ENCODE measurements at places on chromosomes 1 and 21.

- DNase-seq, result peak; percentile 37
These were observed 115.8 kb upstream of the ZNF678 start for GRCh38 chr1:227447531-227447990.

DNA sequence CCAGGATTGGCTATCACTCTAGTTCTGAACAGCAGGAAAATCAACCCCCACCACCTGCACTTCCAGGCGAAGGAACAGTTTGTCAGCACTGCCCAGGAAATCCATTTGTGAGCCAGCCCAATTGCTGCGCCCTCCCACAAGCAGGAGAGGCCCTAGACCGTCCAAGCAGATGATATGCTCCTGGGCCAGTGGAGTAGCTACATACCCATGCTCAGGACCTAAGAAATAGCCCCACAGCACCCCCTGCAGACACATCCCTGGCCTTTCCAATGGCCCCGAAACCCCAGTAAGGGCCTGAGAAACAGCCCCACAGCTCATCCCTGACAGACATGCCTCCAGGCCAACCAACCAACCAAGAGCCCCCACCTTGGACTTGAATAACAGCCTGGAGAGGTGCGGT, 111.5 kb upstream of the ZC3H11B start:
- no peak for DNase-seq

- DNase-seq, result no peak
These were observed 228.1 kb upstream of the CAMK1G start for GRCh38 chr1:209355415-209355814.

DNA sequence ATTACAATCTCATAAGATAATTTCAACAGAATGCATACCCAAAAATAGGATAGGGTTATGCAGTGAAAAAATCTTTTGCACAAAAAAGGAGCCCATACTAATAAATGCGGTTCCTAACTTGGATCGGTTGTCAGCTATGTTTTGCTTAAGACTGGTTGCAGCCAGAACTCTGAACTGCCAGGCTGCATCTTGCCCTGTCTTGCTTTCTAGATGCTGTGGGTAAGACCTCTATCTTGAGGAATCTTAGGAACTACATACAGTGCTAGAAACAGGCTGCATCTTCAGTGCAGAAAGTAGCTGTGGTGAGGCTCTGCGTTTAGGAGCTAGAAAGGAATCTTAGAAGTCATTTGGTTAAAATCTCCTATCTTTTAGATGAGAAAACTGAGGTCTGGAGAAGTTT, 45.6 kb upstream of the PLA2G4A start:
- DNase-seq, result no peak

GRCh38 chr1:197198911-197199310, 52.4 kb upstream of the ASPM start:
- no peak for DNase-seq

DNA sequence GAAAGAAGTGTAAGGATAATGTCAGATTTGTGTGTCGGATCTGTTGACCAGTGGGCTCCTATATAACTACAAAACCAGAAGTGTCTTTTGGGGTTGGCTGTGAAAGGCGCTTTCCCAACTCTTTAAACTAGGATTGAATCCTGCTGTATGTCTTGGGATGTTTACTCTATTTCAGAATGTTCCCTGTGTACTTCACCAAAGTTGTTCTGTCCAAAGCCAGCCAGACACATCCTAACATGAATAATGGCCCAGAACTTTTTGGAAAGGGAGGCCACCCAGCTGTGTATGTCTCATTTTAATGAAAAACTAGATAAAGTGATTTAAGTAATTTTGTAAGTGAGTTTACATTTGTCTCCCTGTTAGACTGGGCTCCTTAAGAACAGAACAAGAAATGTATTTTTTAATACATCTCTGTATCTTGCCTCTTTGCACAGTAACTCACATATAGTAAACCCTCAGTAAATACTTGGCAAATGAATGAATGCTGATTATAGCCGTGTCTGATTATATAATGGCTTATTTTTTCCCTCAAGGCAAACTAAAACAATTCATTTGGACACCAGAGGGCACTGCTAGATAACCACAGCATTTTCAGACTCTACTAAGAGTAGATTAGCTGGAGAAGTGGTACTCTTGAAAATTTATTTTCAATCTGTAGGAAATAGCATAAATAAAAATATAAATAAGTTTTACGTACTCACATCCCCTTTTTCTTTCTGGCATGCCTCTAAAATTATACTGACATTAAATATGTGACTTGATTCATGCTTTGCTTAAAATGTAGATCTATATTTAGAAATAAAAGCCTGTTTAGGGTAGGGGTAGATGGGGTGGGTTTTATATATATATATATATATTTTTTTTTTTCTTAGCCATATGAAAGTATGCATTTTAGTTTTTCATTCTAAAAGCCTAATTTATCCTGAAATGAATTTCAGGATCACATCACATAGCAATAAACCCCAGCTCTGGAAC, 23.8 kb downstream of the TSEN15 start:
- DNase-seq, result peak; percentile 51

DNA sequence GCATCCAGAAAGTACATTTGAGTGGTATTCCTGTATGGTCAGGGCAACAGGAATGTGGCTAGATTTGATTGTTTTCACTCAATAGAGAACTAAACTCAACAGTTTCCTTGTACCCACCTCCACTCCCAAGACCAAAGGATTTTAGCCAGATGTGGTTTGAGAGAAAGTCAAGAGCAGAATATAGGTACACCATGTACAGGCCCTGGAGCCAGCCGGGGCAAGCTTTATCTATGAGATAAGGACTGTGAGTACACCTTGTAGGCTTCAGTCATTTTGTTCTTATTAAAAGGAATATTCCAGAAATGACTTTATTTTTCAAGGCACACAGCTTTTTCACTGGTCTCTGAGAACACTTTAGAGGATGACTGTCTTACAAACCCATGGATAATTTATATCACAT, 192.4 kb upstream of the JUN start:
- no peak for DNase-seq

- DNase-seq, result no peak
These were observed 7.3 kb upstream of the CA6 start for GRCh38 chr1:8938232-8938999.

- no peak for DNase-seq
These were observed 20.4 kb downstream of the PBX1 start for GRCh38 chr1:164579381-164579780.

DNA sequence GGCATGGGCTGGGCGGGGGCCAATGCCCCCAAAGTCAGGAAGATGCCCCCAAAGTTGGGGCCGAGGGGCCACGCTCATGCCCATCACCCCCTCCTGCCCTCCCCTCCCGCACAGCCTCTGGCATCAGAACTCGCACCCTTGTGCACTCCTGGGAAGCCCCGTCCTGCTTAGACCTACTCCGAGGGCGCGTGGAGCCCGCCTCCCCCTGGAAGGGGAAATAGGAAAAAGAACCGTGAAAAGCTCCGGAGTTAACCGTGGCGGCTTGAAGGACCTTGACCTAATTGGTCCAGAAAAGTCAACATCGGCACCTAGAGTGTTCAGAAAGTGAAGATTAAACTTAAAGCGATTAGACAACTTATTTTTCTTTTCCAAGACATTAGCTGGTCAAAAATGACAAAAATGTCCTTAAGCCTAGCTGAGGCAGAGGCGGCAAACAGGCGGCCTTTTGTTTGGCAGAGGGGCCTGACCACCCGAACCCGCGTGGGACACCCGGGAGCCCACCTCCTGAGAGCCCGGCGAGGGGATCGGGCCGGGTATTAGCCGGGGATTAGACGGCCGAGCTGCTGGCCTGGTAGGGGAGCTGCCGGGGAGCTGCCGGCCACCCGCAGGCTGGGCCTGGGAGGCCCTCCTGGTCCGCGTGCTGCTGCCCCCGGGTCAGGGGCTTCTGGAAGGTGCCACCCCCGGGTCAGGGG, 65.5 kb downstream of the PRDM16 start:
- DNase-seq, result no peak

- no peak for DNase-seq
These were observed 60.0 kb upstream of the C1orf105 start for GRCh38 chr1:172360511-172360910.
